Activated T-helper 17 cell treated with anti-CD3 and anti-CD28 coated beads, Interleukin-2, amount 50 U/mL, for 72 hours (primary cell): ENCODE measurements at places on chromosomes 1 and 21.

GRCh38 chr1:1291548-1292441 lies 11.6 kb downstream of the SCNN1D start:
- ATAC-seq, result peak; percentile 83

- no peak for ATAC-seq
Measured at GRCh38 chr1:220207411-220207810, 64.8 kb downstream of the RAB3GAP2 start.

GRCh38 chr1:202235003-202235660 lies 41.5 kb downstream of the LGR6 start:
- no peak for ATAC-seq

DNA sequence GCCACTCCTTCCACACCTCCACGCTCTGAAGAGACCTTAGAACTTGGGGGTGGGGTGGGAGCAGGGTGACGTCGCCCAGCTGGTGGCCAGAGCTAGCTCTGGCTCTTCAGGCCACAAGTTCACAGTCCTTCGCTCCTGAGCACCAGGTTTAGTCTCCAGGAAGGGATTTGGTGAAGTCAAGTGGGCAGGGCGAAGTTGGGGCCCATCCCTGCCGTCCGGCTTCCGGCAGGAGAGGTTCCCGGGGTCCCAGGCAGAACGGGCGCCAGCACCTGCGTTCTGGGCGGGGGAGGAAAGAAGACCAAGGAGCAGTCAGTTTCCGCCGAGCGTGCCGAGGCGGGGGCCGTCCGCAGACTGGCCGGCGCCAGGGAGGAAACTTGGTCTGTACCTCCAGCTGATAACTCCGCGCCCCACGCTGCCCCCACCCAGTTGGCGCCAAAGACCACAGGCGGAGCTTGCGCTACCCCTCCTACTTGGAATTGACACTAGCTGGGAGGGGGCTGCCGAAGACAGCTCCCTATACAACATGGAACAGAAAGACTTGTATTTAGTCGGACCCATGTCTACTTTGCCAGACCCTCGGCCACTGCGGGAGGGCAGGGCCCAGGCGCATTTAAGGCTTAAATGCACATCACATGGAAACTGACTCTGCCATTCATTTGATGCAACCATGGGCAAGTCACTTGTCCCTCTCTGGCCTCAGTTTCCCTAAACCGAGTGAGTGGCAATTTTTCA lies 995 bp downstream of the ID3 start:
- ATAC-seq, result peak; percentile 13

GRCh38 chr1:4319496-4319895 lies 334.9 kb upstream of the AJAP1 start:
- ATAC-seq, result no peak
